ENCODE measurements at places on chromosomes 11 and 22.

GRCh38 chr11:119942583-119943297 lies 195.2 kb downstream of the TRIM29 start:
- DNase-seq = no peak

GRCh38 chr11:123430721-123431497 lies 840 bp downstream of the GRAMD1B start:
- DNase-seq = no peak

GRCh38 chr11:78753297-78753696 lies 178.6 kb upstream of the NARS2 start:
- DNase-seq = no peak

DNA sequence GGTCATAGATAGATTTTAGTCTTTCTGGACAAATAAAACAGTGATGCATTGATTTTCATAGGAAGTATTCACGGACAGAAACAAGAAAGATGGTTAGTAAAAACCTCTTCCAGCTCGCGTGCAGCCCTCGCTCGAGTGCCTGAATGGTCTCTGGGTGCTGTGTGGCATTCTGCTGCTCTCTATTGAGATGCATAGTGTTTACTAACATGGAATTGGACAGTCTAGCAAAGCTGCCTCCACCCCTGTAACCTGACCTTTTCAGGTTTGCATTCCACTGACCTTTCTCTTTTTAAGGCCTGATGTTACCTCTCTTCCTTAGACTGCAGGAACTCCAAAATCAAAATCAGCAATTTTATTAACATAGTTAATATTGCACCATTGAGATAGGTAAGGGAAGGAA lies 643.4 kb downstream of the JRKL start:
- no peak for DNase-seq
